ENCODE measurements at places on chromosomes 11 and 22.

GRCh38 chr11:1567052-1567720, 4.9 kb downstream of the DUSP8 start:
- no peak for DNase-seq

- DNase-seq: no peak
Observed at GRCh38 chr22:28903729-28904128, 20.4 kb downstream of the ZNRF3 start.

GRCh38 chr11:96333191-96333719, 9.7 kb downstream of the MAML2 start:
- DNase-seq: no peak

GRCh38 chr22:42648368-42649245, 585 bp downstream of the CYB5R3 start:
- DNase-seq: no peak

DNA sequence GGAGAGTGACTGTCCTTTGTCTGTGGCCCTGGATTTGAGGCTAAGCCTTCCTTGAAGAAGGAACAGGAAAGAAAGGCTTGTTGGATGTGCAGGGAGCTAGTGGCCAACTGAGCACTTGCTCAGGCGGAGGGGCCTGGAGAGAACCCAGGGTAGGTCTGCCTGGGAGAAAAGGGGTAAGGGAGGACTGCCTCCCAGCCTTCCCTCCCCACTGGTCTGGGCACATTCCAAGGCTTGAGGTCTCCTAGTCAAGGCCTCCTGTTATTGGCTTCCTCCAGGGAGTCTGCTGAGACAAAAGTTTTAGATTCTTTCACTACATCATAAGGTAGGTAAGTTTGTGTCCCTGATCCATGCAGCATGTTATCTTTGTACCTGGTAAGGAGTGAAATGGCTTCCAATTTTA, 15.2 kb downstream of the KCNQ1OT1 start:
- no peak for DNase-seq

GRCh38 chr11:46969379-46969778, 32.8 kb downstream of the CSTPP1 start:
- DNase-seq: no peak

- DNase-seq: no peak
Observed at GRCh38 chr11:120717623-120718022, 206.1 kb downstream of the GRIK4 start.

GRCh38 chr22:46650078-46650810, 30.1 kb downstream of the GRAMD4 start:
- DNase-seq: no peak

Measured in stimulated activated CD8-positive, alpha-beta memory T cell treated with anti-CD3 and anti-CD28 coated beads, Interleukin-4, amount 100 ng/mL, for 1 hour (primary cell).